Right lobe of liver (tissue), 6 donors: ENCODE measurements at places on chromosomes 4 and X.

DNA sequence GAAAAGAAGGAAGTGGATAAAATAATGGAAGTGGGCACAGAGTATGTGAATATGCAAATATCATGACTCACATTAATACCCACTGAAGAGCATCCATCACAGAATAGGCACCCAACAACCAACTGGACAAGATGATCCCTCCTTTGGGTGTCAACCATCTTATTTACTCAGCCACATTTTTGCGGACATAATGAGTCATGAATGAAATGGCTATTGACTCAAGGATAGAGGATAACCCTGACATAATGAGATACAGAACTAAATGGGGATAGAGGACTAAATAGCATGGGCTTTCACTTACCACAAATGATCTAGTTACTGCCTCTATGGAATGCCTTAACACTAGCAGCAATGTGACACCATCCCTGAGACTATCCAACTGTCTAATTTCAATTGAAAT, 224.7 kb downstream of the ANTXR2 start:
- DNase-seq = no peak

GRCh38 chr4:18155067-18156041, 133.8 kb upstream of the LCORL start:
- DNase-seq = no peak

- no peak for DNase-seq
Measured at GRCh38 chrX:44937606-44938005, 64.6 kb downstream of the KDM6A start.

GRCh38 chrX:11380187-11380844, 87.1 kb downstream of the AMELX start:
- no peak for DNase-seq

- no peak for DNase-seq
Measured at GRCh38 chr4:36292556-36293188, 11.3 kb downstream of the DTHD1 start.

- DNase-seq = no peak
Measured at GRCh38 chrX:66050140-66050569, 10.3 kb upstream of the VSIG4 start.

DNA sequence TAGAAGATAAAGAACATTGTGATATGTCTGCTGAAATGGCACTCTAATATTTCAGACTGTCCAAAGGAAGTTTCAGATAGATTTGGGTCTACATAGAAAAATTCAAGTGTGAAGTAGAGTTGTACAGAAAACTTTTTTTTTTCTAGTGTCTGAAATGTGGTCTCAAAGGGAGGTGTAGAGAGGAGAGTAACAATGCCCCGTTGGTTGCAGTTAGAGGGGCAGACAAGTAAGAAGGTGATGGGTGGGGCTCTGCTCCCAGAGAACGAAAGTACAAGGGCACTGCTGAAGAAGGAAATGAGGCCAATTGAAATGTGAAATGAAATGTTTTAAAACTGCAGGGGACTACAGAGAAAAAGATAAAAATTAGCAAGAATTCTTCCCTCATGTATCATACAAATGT, 177.8 kb downstream of the BANK1 start:
- no peak for DNase-seq
